ENCODE measurements at places on chromosomes 1 and 21. TPM values are rescaled to one million over a fixed set of nuclear protein-coding genes. Genes with fewer than 3 reads are reported as not detected.
A peak's percentile ranks its signal among the peaks of the same experiment; 100 is the strongest.

The ST6GALNAC3 gene
- 21.1 TPM for total RNA-seq

The ERI3 gene
- total RNA-seq = 39.3 TPM

The SRGAP2B gene
- total RNA-seq = 31.4 TPM

The RIMKLA gene
- 0.25 TPM for total RNA-seq

GRCh38 chr1:23483321-23484252 lies at the start of gene ASAP3:
ASAP3 (minus strand) TSS chr1:23484179; CDS start chr1:23484133, 46 bp downstream.
- H3K4me3 ChIP-seq = peak within 1 kb of the TSS; percentile 92
- no peaks in the 10 kb centered on the region for H3K36me3 ChIP-seq
- no peak for DNase-seq
- H3K27ac ChIP-seq = peak within 1 kb of the TSS; percentile 93
- peaks cover 33% of the 10 kb centered on the region for H3K4me1 ChIP-seq
- no peaks in the 10 kb centered on the region for H3K27me3 ChIP-seq

DNA sequence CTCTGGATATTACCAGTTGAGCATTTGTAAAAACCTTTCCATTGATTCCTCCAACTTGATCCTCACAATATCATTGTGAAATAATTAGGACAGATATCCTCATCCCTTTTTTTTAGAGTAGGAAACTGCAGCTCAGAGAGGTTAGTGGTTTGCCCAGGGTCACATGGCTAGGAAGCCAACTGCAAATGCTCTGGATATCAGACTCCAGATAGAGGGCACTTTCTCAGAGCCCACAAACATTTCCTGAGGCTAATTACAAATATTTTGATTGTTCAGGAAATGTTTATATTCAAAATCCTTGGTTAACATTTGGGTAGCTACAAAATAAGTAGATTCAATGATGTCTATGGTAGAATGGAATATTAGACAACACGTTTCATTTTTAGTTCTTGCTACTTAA lies 154.8 kb upstream of the DPYD start:
- H3K36me3 ChIP-seq = no peaks in the 10 kb centered on the region
- H3K4me1 ChIP-seq = no peaks in the 10 kb centered on the region
